ENCODE measurements at places on chromosomes 5 and 9.

- DNase-seq, result no peak
- no peaks in the 10 kb centered on the region for H3K36me3 ChIP-seq
- no peak overlapping the region for H3K27ac ChIP-seq
- H3K4me3 ChIP-seq, result no peak overlapping the region
Measured at GRCh38 chr9:19619221-19619620, 169.6 kb downstream of the SLC24A2 start.

DNA sequence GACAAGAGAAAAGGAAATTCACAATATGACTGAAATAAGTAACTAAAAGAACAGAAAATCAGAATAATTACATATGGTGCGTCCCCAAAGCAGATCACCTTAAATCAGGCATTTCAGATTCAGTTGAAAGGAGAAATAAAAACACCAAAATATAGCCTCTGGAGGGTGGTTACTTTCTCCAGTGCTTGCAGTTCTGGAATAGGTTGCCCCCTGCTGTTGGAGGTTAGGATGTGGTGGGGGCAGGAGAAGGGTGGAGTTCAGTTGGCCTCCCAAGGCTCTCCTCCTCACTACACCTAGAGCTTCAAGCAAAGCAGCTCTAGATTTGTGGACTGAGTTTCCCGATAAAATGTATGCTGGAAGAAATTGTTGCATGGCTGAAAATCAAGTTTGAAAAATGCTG lies 338.2 kb upstream of the TLE4 start:
- no peaks in the 10 kb centered on the region for H3K27me3 ChIP-seq
- no peak overlapping the region for H3K4me3 ChIP-seq
- H3K4me1 ChIP-seq, result peaks cover 5% of the 10 kb centered on the region

DNA sequence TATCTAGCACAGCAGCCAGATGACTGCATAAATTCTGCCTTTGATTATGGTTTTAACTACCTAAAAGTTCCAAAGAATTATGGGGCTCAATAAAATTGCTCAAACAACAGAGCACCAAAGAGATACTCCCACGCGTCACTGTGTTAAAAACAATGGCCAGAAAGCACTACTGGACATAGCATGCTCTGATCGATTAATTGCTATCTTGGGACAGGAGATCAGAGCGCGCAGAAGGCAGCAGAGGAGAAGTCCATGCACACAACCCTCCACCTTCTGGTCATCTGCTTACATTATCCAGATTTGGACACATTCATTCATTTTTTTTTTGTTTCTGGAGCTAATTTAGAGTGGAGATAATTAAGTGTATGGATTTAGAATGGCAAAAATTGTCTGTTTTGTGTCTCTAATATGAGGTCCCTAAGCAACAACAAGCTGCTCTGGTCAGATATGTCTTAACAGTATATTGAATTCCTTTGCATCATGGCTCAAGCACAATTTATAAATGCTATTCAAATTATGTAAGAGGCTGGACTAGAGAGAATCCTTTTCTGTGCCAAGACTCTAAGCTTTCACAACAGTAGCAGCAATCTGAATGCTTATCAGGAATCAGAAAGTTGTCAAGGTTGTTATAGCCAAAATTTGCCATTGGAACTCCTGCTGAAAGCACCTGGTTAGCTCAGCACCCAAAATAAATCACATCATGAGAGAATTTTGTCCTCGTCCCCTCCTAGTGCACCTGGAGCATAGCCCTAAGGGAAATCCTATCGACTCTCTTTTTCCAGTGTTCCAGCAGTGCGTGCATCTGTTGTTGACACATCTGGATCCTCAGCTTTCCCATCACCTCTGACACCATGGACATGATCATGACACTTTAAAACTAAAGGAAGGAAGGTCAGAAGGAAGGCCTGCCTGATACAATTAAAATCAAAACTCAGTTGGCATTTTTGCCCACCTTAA lies 98.6 kb upstream of the HMHB1 start:
- no peak overlapping the region for H3K27ac ChIP-seq
- H3K4me3 ChIP-seq, result no peak overlapping the region
- no peak for DNase-seq
- no peaks in the 10 kb centered on the region for H3K4me1 ChIP-seq
- no peaks in the 10 kb centered on the region for H3K27me3 ChIP-seq

DNA sequence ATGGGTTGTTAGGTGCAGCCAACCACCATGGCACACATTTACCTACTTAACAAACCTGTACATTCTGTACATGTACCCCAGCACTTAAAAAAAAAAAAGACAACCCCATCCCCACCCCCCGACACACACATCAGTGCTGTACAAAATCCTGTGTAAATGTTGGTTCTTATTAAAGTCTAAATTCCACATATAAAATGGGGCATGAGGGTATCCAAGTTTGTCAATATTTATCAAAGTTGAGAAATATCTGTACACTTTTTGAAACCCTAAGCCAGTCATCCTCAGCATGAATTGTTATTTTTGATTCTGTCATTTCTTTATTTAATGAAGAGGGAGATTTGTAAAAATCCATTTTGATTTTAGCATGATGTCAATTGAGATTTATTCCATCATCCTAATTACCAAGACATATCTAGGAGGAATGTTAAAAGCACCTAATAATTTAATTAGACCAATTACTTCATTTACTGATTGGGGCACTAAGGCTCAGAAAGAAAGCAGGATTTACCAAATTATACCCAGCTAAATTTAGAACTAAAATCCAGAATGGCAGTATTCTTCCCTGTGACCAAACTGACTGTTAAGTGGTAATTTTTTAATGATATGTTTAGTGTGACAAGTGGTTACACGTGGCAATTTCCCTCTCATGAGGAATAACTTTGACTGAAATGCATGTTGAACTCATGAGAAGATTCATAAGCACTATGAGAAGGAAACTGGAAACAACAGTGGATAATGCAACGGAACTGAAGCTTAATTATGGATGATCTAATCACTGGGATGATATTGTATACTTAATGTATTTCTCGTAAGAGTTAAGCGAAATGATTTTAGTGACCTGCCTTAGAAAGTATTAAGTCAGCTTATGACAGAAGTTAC lies 195.9 kb downstream of the SGCD start:
- no peak overlapping the region for H3K27ac ChIP-seq
- no peaks in the 10 kb centered on the region for H3K36me3 ChIP-seq
- no peak for DNase-seq

Data from esophagus squamous epithelium (tissue), 5 donors.